Cerebellar nuclear complex (tissue), 1 donor: ENCODE measurements at places on chromosomes 12 and 14.

DNA sequence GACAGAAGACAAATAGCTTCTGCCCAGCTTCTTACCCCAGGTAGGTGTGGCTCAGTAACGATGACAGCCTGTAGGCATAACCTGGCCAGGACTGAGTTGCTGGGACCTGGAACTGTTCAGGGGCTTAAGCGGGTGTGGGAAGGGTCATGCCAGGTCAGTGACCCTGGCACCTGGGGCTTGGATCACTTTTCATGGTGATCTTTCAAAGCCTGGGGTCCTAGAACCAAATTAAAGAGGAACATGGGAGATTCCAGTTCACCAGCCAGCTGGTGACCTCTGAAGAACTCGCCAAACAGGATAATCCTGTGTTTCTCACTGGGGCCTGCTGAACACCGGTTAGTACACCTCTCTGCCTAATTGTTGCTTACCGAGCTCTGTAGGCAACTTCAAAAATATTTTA lies 102.6 kb upstream of the LMNTD1 start:
- no peak for DNase-seq

GRCh38 chr12:53737093-53737808 lies 10.0 kb upstream of the CALCOCO1 start:
- no peak for DNase-seq

- no peak for DNase-seq
These were observed 15.2 kb downstream of the PDE6H start for GRCh38 chr12:14988035-14988434.

DNA sequence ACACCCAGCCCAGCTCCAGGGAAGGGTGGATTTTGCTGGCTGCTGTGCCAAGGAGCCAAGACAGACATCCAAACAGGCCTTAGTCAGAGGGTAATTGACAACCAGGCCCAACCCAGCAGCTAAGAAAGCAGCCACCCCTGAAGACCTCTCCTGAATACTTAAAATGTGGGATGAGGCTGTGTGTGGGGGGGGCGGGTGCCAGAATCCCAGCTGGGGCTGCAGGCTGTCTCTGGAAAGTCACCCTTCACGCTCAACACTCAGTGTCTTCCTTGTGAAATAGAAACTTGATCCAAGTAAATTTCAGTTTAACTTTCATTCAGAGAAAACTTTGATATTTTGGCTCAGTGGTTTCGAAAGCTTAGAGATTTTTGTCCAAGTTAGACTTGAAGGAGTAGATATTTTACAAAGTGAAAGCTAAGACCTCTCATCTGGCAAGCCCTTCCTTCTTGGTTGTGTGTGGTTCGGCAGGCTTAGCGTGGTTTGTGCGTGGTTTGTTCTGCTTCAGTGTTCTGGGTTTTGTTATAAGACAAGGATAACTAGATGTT lies 5.1 kb downstream of the PAPLN start:
- DNase-seq: no peak

DNA sequence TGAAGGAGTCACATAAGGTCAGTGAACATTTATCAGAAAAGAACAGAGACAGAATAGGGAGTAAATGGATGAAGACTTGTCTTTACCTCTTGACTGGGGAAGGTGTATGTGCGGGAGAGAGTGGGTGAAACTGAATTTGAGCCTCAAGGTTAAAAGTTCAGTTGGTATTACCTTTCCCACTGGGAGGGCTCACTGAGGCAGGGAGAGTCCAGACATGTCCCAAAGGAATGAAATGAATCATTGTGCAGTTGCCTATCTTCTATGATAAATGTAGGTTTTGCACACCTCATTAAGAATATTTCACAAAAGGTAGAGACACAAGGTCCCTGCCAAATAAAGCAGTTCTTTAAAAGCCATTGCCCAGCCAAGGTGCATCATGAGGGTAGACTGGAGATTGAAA lies 105.2 kb downstream of the KCNA5 start:
- DNase-seq: no peak

DNA sequence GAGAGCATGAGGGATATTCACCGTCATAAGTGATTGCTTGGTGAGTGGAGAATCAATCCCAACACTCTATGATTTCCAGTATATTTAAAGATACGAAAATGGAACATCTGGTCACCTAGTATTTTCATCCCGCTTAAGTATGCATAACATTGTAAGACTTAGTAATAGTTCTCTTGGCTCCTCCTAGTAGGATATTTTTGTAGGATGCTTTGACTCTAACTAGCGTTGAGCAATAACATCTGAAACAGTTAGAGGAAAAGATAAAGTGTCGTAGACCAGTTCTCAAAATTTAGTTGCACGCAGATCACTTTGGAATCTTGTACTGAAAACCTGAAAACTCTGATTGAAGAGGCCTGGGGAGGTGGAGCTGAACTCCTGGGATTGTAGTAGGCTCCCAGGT lies 7.6 kb downstream of the SAMD4A start:
- DNase-seq: no peak

- DNase-seq: no peak
These were observed 550.9 kb downstream of the CCER1 start for GRCh38 chr12:90404071-90404470.

- DNase-seq: no peak
These were observed 129.9 kb upstream of the GRIN2B start for GRCh38 chr12:14111230-14111865.

DNA sequence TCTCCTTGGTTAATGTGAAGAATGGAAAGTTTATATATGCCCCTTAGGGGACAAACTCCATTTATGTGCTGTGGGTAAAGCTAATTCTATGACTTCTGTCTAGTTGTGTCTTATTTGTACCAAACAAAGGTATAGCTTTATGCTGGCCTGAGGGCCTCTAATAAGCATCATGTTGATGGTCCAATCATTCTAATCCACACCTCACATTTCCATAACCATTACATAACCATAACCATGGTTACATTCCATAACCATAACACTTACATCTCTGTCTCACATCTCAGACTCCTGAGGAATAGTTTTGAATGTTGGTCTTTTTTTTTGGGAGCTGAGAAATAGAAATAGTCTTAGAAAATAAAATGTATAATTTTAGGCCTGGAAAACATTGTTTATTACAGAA lies 1097.1 kb downstream of the FLRT2 start:
- no peak for DNase-seq

GRCh38 chr12:121787063-121788025 lies 6.1 kb downstream of the RHOF start:
- DNase-seq: no peak

DNA sequence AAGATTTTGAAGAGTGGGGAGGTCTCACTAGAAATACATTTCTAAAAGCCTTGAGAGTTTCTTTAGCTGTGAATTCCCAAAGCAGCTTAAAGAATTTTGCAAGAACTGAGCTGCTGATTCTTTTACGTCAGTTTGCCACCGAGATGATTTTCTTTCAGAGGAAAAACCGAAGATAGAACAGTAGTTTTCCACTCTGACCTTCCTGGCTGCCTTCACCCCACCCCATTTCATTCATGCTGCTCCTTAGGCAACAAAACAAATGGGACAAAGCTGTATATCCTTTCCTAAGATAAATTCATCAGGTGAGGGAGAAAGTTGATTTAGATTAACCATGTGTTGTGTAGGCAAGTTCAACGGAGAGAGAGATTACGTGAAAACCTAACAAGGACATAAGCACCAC lies 947.0 kb downstream of the GALC start:
- DNase-seq: no peak

DNA sequence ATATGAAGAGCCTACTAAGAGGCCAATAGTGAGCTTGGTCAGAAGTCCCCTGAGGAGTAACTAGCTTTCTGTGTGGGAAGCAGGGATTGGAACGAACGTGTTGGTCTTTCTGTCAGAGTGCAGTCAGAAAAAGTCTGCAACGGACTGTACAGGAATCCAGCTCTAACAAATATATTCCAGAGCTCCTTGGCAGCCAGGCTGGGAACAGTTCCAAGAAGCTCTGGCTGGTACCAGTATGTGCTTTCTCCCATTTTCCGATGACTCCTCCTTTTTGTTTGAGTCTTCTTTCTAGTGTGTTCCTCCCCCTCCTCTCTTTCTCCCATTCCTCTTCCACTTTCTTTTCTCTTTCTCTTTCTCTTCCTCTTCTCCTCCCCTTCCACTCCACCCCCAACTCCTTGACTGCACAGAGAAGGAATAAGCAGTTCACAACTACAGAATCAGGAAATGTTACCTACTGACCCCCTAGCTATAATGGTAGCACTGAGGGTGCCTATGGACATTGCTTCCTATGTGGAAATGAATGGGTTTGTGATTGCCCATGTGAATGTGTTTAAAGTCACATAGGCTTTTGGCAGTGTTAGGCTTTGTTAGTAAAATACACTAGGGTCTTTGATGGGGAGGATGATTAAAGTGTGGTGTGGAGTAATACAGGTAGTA lies 59.9 kb downstream of the TTLL5 start:
- DNase-seq: no peak

GRCh38 chr12:7907009-7907408 lies 29.0 kb downstream of the SLC2A3 start:
- no peak for DNase-seq

GRCh38 chr14:94451826-94452225 lies 774 bp downstream of the SERPINA11 start:
- no peak for DNase-seq

GRCh38 chr12:54565986-54566544 lies 16.7 kb downstream of the PDE1B start:
- DNase-seq: no peak

GRCh38 chr12:80838708-80839107 lies 99.0 kb downstream of the LIN7A start:
- DNase-seq: peak; percentile 24

GRCh38 chr14:42424501-42424900 lies 817.8 kb downstream of the LRFN5 start:
- DNase-seq: no peak

DNA sequence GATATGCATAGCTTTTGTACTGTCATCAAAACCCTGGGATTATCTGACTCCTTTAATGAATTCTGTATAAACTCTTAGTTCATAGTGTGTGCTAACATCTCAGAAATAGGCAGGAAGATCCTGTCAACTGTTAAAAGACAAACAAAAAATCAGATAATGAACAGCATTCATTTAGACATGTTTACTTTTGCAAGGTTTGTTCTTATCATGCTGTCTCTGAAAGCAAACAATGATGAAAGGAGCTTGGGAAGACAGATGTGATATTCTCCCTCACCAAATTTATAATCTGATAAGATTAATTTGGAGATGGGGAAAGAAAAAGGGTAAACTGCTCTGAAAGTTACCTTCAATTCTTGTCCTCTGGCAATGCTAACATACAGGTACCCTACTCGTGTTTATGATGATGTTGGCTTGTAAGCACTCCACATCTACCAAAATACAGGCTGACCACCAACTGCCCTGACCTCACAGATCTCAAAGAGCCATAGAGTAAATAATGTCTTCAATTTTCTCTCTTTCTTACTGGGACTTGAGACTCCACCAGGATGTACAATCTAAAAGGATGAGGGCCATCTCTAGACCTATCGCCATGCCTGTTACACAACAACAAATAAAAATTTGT lies 233.8 kb downstream of the SSPN start:
- no peak for DNase-seq

GRCh38 chr12:107439026-107439738 lies 246.4 kb upstream of the PWP1 start:
- DNase-seq: no peak

GRCh38 chr14:60646226-60646818 lies 3.0 kb downstream of the SIX1 start:
- no peak for DNase-seq

DNA sequence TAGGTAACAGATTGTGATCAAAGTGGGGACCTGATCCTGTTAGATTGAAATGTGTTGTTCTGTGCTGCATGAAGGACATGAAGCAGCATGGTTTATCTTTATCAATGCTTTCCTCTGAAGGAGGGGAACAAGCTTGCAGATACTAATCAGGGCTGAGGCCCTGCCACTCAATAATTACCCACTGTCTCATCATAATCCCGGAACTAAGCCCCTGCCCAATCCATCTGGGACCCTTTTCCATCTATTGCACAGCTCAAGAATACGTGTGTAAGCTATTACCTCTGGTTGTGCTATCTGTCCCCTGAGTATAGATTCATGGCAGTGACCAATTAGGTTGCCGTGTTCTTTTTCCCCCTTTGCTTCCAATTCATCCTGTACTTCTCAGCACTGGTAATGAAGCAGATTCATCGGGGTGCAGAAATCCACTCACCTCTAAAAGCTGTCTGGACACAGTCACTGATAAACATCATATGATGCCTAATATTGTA lies 67.8 kb downstream of the OTX2 start:
- no peak for DNase-seq

GRCh38 chr12:133058203-133059113 lies 21.1 kb downstream of the ZNF84 start:
- no peak for DNase-seq

- no peak for DNase-seq
These were observed 19.3 kb downstream of the FMNL3 start for GRCh38 chr12:49687941-49688340.
